ENCODE measurements at places on chromosomes 1 and 21.

DNA sequence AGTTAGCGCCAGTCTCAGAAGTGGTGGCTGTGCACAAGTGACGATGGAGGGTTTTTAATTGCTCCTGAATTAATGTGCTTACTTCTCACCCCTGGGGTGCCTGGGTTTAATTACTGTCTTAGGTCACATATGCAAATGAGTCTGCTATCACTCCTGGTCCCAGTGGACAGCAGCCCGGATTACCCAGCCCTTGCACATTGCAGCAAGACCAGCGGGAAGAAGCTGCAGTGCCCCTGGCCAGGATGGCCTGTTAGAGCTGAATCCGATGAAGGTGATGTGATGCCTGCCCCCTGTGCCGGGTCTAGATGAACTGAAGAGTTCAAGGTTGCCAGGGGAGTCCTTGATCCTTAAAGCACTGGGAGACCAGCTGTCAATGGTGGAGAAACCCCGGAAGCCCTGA is 24.2 kb downstream of the ENO1 start:
- H3K4me1 ChIP-seq = peaks cover 22% of the 10 kb centered on the region
- no peak overlapping the region for H3K4me3 ChIP-seq

DNA sequence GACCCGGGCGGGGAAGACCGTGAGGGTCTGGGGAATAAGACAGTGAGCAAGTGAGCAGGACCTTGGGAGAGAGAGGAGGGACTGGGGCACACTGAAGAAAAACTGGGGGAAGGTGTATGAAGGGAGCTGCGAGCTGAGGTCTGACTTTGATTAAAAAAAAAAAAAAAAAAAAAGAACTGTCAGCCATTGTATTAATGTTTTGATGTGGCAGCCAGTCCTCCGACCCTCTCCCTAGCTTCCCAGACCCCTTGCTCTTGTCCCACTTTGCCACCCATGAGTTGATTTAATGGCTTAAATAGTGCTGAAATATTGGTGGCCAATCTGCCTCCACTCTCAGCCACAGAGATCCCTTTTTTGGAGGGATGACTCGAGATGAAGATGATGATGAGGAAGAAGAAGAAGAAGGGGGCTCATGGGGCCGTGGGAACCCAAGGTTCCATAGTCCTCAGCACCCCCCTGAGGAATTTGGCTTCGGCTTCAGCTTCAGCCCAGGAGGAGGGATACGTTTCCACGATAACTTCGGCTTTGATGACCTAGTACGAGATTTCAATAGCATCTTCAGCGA is 652 bp downstream of the HAX1 start:
- peak overlapping the region; percentile 96 for H3K27ac ChIP-seq
- DNase-seq = no peak
- peaks cover 44% of the 10 kb centered on the region for H3K36me3 ChIP-seq
- peaks cover 5% of the 10 kb centered on the region for H3K4me1 ChIP-seq
- H3K27me3 ChIP-seq = no peaks in the 10 kb centered on the region

GRCh38 chr1:224700918-224701531 is 84.9 kb downstream of the CNIH3 start:
- H3K27ac ChIP-seq = no peak overlapping the region
- no peak for DNase-seq
- H3K4me1 ChIP-seq = no peaks in the 10 kb centered on the region
- no peak overlapping the region for H3K4me3 ChIP-seq

- DNase-seq = no peak
- no peak overlapping the region for H3K27ac ChIP-seq
- H3K4me1 ChIP-seq = no peaks in the 10 kb centered on the region
- H3K27me3 ChIP-seq = no peaks in the 10 kb centered on the region
- no peak overlapping the region for H3K4me3 ChIP-seq
These were observed 21.8 kb upstream of the OTUD3 start for GRCh38 chr1:19860418-19860817.

DNA sequence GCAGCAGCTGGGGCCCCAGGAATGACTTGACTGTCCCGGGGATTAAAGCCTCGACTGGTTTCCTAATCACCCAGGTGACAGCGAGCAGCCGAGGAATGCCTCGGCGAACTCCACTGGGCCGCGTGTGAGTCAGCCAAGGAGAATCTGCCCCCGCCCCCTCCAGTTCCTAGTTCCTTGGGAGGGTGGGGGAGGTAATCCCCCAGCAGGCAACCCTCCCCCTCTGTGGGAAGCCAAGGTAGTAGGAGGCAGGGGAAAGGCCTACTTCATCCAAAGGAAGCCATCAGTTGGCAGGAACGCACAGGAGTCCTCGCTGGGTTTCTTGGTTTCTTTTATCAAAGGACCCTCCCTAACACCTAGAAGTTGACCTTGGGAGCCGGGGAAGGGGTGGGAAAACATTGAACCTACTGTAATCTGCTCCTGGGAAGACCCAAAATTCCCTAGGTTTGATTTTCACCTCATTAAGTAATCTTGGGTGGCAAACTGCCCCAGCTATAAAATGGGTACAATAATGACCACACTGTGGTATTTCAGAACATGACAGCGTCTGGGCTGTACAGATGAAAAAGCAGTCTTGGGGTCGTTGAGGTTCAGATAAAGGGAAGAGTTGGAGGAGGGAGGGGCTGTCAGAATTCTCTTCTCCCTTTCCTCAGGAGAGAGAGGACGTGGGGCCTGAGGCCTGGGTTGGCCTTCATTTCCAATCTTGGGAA is 1.4 kb downstream of the TENT5B start:
- no peaks in the 10 kb centered on the region for H3K27me3 ChIP-seq
- peaks cover 24% of the 10 kb centered on the region for H3K4me1 ChIP-seq
- H3K36me3 ChIP-seq = peaks cover 5% of the 10 kb centered on the region
- peak; percentile 89 for DNase-seq
- H3K4me3 ChIP-seq = peak overlapping the region; percentile 72

GRCh38 chr1:224408294-224408590 is 26.4 kb downstream of the WDR26 start:
- H3K4me1 ChIP-seq = no peaks in the 10 kb centered on the region
- no peak for DNase-seq
- no peak overlapping the region for H3K27ac ChIP-seq
- no peak overlapping the region for H3K4me3 ChIP-seq
- H3K27me3 ChIP-seq = no peaks in the 10 kb centered on the region
- peaks cover 90% of the 10 kb centered on the region for H3K36me3 ChIP-seq

- no peak overlapping the region for H3K4me3 ChIP-seq
- no peak for DNase-seq
- H3K27me3 ChIP-seq = no peaks in the 10 kb centered on the region
- no peak overlapping the region for H3K27ac ChIP-seq
- H3K36me3 ChIP-seq = no peaks in the 10 kb centered on the region
- no peaks in the 10 kb centered on the region for H3K4me1 ChIP-seq
These were observed 43.4 kb downstream of the RGS2 start for GRCh38 chr1:192852001-192852947.

DNA sequence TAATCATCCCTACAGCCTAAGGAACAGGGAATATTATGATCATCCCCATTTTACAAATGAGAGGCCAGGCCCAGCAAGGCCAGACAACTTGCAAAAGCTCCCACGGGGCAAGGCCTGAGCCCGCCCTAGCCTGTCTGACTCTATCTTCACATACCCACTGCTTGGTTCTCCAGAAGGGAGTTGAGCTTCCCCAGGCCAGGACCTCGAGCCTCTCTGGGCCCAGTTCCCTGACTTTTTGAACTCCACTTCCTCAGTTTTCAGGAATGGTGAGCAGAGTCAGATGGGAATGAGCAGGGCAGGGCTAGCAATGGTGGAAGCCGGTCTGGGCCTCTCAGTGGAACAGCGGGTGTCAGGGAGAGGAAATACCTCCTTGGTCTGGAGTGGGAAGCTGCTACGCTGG is 39.3 kb downstream of the CACNA1S start:
- no peaks in the 10 kb centered on the region for H3K27me3 ChIP-seq
- H3K4me1 ChIP-seq = no peaks in the 10 kb centered on the region
- H3K4me3 ChIP-seq = no peak overlapping the region
- H3K36me3 ChIP-seq = no peaks in the 10 kb centered on the region

GRCh38 chr1:156552518-156552917 is 19.8 kb downstream of the IQGAP3 start:
- DNase-seq = no peak
- H3K36me3 ChIP-seq = no peaks in the 10 kb centered on the region
- no peaks in the 10 kb centered on the region for H3K4me1 ChIP-seq
- H3K4me3 ChIP-seq = no peak overlapping the region
- no peak overlapping the region for H3K27ac ChIP-seq

- no peaks in the 10 kb centered on the region for H3K27me3 ChIP-seq
- no peak for DNase-seq
- no peak overlapping the region for H3K4me3 ChIP-seq
- no peak overlapping the region for H3K27ac ChIP-seq
- no peaks in the 10 kb centered on the region for H3K4me1 ChIP-seq
- H3K36me3 ChIP-seq = no peaks in the 10 kb centered on the region
These were observed 113.1 kb downstream of the NTPCR start for GRCh38 chr1:233063462-233063861.

GRCh38 chr1:39110325-39110851 is 84.2 kb downstream of the NDUFS5 start:
- peak; percentile 83 for DNase-seq
- no peak overlapping the region for H3K4me3 ChIP-seq
- no peaks in the 10 kb centered on the region for H3K27me3 ChIP-seq
- peak overlapping the region; percentile 95 for H3K27ac ChIP-seq

DNA sequence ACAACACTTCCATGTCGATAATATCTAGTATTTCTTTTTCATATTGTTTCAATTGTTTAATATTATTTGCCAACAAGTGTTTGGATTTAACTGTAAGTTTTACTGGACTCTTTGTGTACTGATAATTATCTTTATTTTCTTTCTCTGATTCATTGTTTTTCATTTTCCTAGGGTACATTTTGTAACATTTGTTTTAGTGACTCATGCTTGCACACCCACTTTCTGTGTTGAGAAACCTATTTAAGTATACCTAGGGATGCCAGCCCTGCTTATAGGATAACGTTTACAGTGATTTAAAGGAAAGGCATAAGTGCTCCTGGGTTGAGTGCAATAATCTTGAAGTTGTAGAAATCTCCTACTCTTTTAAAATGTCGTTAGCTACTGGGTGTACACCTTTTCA is 1386.0 kb upstream of the ADGRL4 start:
- H3K4me3 ChIP-seq = no peak overlapping the region
- H3K4me1 ChIP-seq = no peaks in the 10 kb centered on the region
- DNase-seq = no peak
- no peaks in the 10 kb centered on the region for H3K36me3 ChIP-seq

- no peaks in the 10 kb centered on the region for H3K36me3 ChIP-seq
- H3K4me3 ChIP-seq = no peak overlapping the region
- peak overlapping the region; percentile 41 for H3K27ac ChIP-seq
- H3K27me3 ChIP-seq = no peaks in the 10 kb centered on the region
- no peaks in the 10 kb centered on the region for H3K4me1 ChIP-seq
These were observed 63.6 kb downstream of the NEK7 start for GRCh38 chr1:198220428-198220827.

DNA sequence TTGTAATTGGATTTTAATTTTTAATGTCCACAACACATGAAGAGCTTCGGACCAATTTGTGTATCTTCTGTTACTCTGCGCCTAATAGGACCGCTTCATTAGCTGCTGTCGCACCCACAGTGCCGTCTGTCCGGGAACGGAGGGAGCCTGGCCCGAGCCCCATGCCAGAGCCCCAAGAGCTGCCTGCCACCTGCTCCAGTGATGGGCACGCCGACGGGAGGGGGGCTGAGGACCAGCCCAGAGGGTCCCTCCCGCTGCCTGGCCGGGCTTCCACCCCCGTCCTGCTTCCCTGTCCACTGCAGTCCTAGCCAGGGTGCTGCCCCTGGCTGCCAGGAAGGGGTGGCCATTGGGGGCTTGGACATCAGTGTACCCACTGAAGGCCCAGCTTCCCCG is 30.3 kb upstream of the PLCH2 start:
- peaks cover 8% of the 10 kb centered on the region for H3K27me3 ChIP-seq
- H3K4me1 ChIP-seq = no peaks in the 10 kb centered on the region
- no peaks in the 10 kb centered on the region for H3K36me3 ChIP-seq
- no peak overlapping the region for H3K27ac ChIP-seq
- no peak overlapping the region for H3K4me3 ChIP-seq

GRCh38 chr1:160576390-160576789 is 2.9 kb downstream of the CD84 start:
- no peaks in the 10 kb centered on the region for H3K4me1 ChIP-seq
- H3K27me3 ChIP-seq = no peaks in the 10 kb centered on the region
- H3K36me3 ChIP-seq = no peaks in the 10 kb centered on the region
- DNase-seq = no peak
- H3K4me3 ChIP-seq = no peak overlapping the region

DNA sequence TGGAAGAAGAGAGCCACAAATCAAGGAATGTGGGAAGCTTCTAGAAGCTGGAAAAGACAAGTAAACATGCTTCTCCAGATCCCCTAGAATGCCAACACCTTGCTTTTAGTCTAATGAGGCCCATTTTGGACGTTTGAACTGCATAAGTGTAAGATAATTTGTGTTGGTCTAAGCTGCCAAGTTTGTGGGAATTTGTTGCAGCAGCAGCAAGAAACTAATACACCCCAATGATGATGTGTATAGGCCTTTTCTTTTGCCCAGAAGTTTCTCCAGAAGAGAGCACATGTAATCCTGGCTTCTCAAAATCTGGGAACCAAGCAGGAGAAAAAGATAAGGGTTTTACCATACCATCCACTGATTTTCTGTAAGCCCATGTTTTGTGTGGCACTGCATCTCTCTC is 96.1 kb upstream of the DPT start:
- no peaks in the 10 kb centered on the region for H3K36me3 ChIP-seq
- no peaks in the 10 kb centered on the region for H3K27me3 ChIP-seq
- no peak for DNase-seq
- H3K4me1 ChIP-seq = no peaks in the 10 kb centered on the region
- H3K4me3 ChIP-seq = no peak overlapping the region
- H3K27ac ChIP-seq = no peak overlapping the region

DNA sequence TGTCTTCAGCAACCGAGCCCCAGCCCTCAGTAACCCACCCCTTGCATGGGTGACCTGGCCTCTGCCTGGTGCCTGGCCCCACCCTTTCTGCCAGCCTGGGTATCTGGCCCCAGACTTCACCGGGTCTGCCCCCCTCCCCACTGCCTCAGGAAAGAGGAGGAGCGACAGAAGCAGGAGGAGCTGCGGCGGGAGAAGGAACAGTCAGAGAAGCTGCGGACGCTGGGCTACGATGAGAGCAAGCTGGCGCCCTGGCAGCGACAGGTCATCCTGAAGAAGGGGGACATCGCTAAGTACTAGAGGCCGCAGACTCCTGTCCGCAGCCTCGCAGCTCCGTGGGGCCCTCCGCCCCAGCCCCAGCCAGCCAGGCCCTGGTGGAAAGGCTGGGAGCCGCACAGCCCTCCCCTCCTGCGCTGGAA is 6.1 kb downstream of the TNFRSF25 start:
- no peak overlapping the region for H3K4me3 ChIP-seq
- peaks cover 19% of the 10 kb centered on the region for H3K36me3 ChIP-seq
- H3K27ac ChIP-seq = no peak overlapping the region

GRCh38 chr1:244349103-244349531 is 102.6 kb downstream of the ADSS2 start:
- H3K4me1 ChIP-seq = no peaks in the 10 kb centered on the region
- H3K36me3 ChIP-seq = no peaks in the 10 kb centered on the region
- H3K4me3 ChIP-seq = no peak overlapping the region
- H3K27me3 ChIP-seq = no peaks in the 10 kb centered on the region
- H3K27ac ChIP-seq = peak overlapping the region; percentile 30

Data from ascending aorta (tissue), 2 donors.